ENCODE measurements at places on chromosomes 4 and X.

GRCh38 chr4:42709392-42710065 is 52.6 kb upstream of the ATP8A1 start:
- no peak for DNase-seq

GRCh38 chr4:94765648-94766047 is 7.9 kb downstream of the BMPR1B start:
- no peak for DNase-seq

- no peak for DNase-seq
Measured at GRCh38 chr4:137861682-137862081, 329.4 kb upstream of the PCDH18 start.

GRCh38 chrX:71095033-71095432 is 618 bp upstream of the FOXO4 start:
- no peak for DNase-seq

DNA sequence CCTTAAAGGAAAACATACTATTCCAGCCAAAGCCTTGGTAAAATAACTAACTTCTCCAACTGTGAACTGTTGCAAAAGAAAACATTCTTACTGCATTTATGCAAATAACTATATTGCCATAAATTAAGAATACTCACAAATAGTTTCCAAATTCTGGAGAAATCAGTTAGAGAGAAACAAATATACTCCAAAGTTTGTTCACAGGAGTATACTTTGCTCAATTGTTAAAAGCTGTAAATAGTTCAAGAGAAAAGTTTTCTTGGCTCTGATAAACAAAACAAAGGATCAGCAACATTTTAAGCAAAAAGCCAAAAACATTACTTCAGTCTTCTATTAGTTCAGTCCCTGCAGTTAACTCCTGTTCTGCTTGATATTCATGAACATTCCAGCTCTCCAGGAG is 83.0 kb downstream of the EIF4E start:
- no peak for DNase-seq

All from dorsolateral prefrontal cortex (tissue), 122 donors.